Activated CD4-positive, CD25-positive, alpha-beta regulatory T cell treated with anti-CD3 and anti-CD28 coated beads, Interleukin-2, amount 50 U/mL, for 16 hours (primary cell): ENCODE measurements at places on chromosomes 16 and 17.

DNA sequence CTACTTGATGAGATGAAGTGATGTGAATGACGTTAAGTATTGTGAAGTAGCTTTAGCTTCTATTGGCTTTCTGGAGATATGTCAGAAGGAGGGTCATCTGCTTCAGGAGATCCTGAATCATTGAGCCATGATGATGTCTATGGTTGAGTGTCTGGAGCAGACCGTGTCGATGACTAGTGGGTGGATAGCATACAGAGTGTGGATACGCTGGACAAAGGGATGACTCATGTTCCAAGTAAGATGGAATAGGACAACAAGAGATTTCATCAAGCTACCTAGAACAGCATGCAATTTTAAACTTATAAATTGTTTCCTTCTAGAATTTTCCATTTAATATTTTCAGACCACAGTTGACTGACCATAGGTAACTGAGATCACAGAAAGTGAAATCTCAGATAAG is 116.1 kb upstream of the RBBP6 start:
- DNase-seq: no peak

- DNase-seq: no peak
Measured at GRCh38 chr17:82077617-82078358, 12.2 kb upstream of the DUS1L start.

DNA sequence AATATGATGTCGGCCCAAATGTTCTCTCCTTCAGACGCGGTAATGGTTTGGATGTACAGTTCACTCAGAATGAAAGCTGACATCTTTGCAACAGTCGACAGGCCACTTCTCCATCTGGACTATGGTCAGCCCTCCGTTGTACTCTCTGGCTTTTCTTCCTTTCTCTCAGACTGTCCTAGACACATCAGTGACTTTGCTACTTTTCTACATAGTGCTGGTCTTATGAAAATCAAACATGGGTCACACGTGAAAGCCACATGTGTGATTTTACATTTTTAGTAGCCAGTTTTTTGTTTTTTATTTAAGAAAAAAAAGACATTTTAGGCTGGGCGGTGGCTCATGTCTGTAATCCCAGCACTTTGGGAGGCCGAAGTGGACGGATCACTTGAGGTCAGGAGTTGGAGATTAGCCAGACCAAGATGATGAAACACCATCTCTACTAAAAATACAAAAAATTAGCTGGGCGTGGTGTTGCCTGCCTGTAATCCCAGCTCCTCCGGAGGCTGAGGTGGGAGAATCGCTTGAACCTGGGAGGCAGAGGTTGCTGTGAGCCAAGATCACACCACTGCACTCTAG is 644.1 kb downstream of the KCNJ2 start:
- no peak for DNase-seq

DNA sequence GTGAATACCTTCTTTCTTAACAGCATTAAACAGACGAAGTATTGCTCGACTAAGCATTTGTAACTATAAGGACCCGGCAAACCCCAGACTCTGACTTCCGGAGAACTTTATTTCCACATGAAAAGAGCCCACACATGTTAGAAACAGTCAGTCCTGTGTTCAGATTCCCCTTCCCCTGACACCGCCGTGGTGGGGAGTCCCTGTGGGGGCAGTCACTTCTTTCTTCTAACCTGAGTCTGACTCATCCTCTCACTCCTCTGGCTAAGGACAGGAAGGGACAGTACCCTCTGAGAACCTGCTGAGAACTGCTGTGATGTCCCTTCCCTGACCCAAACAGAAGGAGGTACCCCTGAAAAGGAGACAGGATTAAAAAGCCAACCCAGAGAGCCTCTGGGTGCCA is 165.1 kb downstream of the XYLT1 start:
- no peak for DNase-seq

DNA sequence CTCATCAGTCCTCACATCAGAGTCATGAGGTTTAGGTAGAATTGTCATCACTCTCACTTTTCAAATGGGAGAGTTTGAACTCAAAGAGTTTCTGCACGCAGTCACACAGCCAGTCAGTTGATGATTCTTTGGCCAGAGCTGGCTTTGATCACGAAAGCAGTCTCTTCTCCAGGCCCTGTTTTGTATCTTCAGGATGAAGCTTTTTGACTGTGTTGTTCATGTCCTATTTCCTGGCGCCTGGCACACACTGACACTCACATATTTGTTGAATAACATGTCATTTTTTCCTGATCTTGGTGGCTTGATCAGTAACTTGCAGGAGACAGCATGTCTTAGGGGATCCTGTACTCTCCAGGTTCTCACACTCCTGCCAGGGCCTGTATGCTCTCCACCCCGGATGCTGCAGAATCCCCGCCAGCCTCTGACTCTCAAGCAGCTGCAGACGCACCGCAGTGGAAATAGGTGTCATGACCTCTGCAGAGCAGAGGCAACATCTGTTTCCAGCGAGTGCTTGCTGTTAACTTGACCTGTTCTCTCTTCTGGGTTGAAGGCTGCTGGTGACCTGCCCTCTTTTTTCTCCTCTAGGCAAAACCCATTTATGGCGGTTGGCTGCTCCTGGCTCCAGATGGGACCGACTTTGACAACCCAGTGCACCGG is 33.0 kb downstream of the MPRIP start:
- DNase-seq: no peak

DNA sequence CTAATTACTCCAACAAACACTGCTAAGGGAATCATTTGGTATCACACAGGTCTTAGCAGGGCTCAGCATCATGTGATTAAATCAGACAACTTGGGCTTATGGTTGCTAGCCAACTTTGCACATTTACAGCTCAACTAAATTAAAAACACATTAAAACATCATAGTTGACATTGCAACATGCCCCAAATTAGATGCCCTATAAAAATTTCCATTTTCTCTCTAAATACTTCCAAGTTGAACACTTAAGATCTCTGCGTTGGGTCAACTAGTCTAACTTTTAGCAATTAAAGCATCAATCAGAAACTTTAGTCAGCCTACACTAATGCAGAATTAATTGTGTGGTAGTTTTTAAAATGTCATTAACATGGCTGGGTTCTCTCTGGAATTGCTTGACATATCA is 12.1 kb downstream of the DNAJC7 start:
- DNase-seq: no peak

DNA sequence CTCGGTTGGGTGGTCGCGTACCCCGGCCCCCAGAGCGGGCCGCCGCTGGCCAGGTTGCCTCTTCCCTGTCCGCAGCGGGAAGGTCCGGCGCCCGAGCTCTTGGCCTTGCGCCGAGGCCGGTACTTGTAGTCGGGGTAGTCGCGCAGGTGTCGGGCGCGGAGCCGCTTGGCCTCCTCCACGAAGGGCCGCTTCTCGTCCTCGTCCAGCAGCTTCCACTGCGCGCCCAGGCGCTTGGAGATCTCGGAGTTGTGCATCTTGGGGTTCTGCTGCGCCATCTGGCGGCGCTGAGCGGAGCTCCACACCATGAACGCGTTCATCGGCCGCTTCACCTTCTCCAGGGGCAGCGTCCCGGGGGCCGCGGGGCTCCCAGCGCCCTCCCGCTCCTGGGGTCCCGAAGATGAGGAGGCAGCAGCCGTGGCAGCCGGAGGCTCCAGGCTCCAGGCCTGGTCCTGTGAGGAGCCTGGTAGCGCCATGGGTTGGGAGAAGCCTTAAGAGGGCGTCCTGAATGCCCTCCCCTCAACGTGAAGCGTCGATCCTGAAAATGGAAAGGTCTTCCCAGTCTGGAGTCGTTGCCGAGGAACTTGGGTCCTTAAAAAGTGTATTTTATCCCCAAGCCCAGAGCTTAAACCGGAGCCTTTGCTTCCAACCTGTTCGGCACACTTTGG is 558 bp downstream of the SOX15 start:
- DNase-seq: no peak
